Activated CD8-positive, alpha-beta memory T cell treated with anti-CD3 and anti-CD28 coated beads for 36 hours (primary cell): ENCODE measurements at places on chromosomes 16 and 17. TPM values are rescaled to one million over a fixed set of nuclear protein-coding genes. Genes with fewer than 3 reads are reported as not detected.

The IRF8 gene
- total RNA-seq: 60.3 TPM

The KNOP1 gene
- total RNA-seq: 32.1 TPM

The APOH gene
- not detected for total RNA-seq

The PPL gene
- total RNA-seq: not detected

The KRTAP2-3 gene
- not detected for total RNA-seq
